Fibroblast of gingiva (primary cell): ENCODE measurements at places on chromosomes 1 and 21.

GRCh38 chr1:187714470-187714869 lies 885.7 kb downstream of the PLA2G4A start:
- no peak for DNase-seq

DNA sequence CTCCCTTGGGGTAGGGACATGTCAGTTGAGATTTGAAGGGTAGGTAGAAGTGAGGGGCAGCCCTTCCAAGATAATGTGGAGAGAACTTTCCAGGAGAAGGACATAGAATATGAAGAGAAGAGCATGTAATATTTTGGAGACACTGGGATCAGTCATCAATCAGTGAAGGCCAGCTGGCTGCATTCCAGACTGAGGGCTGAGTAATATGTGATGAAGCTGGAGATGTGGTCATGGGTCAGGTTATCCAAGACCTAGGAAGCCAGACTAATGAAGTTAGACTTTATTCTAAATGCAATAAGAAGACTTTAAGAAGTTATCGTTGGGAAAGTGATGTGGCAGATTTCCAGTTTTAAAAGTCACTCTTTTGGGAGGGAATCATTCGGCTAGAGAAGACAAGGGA lies 262.0 kb downstream of the HMCN1 start:
- DNase-seq = peak; percentile 43

GRCh38 chr1:5221451-5221850 lies 567.0 kb downstream of the AJAP1 start:
- no peak for DNase-seq

GRCh38 chr1:221783437-221783836 lies 41.5 kb upstream of the DUSP10 start:
- no peak for DNase-seq

- no peak for DNase-seq
Measured at GRCh38 chr1:65256860-65257708, 52.3 kb upstream of the DNAJC6 start.

GRCh38 chr1:16236511-16237342 lies at the start of gene CPLANE2:
Gene CPLANE2 (minus strand): TSS chr1:16237183. CDS start chr1:16236742, 441 bp downstream.
- peak; percentile 89 for DNase-seq

GRCh38 chr1:177119311-177119710 lies 45.2 kb downstream of the ASTN1 start:
- DNase-seq = no peak

- DNase-seq = no peak
Measured at GRCh38 chr1:178122283-178122682, 28.4 kb downstream of the RASAL2 start.

- no peak for DNase-seq
Measured at GRCh38 chr1:241646201-241646600, 5.9 kb upstream of the WDR64 start.

- DNase-seq = no peak
Measured at GRCh38 chr1:46183926-46184557, 7.8 kb upstream of the P3R3URF start.

DNA sequence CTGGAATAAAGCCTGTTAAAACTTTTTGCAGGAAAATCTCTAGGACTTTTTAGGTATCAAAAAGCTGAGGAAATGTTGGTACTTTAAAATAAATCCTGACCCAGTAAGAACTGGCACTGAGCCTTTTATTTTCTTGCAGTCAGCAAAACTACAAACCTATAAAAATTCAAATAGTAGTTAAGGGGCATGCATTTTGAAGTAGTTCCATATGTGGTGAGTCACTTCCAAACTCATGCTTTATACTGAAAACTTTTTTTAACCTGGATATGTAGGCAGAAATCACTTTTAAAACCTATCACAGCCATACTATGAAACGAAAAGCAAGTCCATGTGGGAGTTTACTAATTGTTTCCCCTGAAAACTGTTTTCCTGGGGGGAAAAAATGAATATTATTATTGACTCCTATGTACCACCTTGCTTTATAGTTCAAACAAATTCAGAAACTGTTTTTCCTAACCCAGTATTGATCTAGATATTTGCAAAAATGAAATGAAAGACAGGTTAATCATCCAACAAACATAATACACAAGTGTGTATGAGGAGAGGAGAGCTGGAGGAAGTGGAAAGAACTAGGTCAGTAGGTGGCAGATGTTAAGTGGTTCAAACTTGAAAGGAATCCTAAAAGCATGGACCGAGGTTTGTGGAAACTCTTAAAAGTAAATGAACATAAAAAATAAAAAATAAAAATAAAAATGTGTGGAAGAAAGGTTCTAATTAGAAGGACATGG lies 30.5 kb downstream of the NRIP1 start:
- peak; percentile 43 for DNase-seq

- DNase-seq = no peak
Measured at GRCh38 chr1:78234496-78234895, 188.7 kb downstream of the GIPC2 start.

- peak; percentile 75 for DNase-seq
Measured at GRCh38 chr21:36976882-36977651, 10.6 kb upstream of the HLCS start.

- DNase-seq = no peak
Measured at GRCh38 chr1:224042557-224043118, 71.3 kb upstream of the FBXO28 start.

GRCh38 chr1:104746994-104747393 lies 997.3 kb downstream of the AMY1C start:
- DNase-seq = no peak

DNA sequence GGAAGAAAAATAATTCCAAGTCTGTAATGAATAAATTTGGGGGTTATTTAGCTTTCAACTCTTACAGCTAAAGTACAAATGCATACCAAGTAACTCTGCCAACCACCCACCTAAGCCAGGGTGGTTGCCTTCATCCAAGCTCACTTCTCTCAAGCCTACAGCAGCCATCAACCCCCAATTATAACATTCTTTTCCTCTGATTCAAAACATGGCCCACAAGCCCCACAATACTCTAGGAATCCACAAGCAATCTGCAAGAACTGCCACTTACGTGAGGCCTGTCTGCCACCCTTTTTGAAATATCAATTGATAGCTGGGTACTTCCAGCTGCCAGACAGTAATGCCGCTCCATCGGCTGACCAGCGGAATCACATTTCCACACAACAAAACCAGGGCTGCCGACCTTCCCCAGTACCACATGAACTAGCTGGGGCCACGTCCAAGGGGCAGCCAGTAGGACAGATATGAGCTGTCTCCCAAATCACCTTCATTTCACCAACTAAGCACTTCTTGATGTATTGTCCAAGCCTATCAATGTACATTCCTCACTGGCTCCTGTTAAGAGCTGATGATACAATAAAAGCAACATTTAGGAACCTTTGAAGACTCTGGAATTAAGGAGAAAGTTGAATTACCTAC lies 3.2 kb downstream of the LBR start:
- DNase-seq = no peak

- DNase-seq = no peak
Measured at GRCh38 chr21:27813750-27814149, 846.9 kb upstream of the ADAMTS5 start.

GRCh38 chr1:154493276-154493675 lies 8.7 kb upstream of the TDRD10 start:
- no peak for DNase-seq

DNA sequence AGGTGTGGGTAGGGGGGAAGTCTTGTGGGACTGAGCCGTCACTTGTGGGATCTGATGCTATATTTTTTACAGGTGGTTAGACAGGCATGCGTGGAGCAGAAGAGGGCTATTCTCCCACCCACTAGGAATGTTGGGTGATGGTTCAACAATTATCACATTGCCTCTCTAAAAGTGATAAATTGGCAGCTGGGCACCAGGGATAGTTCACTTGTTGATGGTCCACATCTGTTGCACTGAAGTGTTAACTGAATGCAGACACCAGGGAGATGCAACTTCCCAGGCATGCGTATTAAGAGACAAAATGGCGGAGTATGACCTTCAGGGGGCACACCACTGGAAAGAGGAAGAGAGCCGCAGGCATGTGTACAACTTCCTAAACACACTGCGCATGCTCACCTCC lies 193.3 kb upstream of the TNR start:
- DNase-seq = no peak

DNA sequence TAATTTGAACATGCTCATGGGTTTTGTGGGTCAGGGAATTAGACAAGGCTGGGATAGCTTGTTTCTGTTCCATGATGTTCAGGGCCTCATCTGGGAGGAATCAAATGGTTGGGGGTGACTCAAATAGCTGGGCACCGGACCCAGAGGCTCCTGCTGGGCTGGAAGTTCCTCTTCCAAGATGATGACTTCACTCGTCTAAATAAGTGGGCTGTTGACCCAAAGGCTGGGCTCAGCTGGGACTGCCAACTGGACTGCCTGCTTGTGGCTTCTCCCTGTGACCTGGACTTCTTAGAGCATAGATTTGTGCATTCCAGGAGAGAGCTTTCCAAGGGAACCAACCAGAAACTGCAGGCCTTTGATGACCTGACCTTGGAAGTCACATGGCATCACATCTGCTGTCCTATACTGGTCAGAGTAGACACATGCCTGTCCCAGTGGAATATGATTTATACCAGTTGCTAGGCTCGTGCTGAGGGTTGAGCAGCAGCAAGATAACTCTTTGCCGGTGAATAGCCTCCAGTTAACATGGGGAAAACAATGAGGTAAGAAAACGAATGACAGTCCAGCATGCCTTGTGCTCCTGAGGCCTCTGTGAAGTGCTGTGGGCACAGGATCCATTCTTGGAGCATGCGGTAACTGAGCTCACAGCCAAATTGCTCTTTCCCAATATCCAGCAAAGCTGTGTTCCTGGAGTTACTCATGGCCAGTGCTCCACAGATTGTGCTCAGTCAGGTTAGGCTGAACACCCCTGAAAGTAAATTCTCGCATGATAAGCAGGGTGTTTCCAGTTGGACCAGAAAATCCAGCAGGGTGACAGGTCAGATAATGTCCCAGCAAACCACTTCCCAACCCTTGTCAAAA lies 272.9 kb upstream of the TMEM51 start:
- peak; percentile 84 for DNase-seq

DNA sequence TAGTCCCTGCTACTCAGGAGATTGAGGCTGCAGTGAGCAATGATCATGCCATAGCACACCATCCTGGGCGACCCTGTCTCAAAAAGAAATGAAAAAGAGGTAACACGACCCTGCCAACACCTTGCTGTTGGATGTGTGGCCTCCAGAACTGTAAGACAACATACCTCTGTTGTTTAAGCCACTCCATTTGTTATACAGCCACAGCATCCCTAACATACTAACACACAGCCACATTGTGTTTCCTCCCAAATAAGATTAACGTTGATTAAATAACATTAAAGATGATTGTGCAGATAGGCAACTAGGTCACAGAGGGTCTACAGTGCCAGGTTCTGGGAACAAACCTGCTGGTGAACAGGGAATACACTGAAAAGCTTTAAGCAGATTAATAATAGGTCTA lies 170.4 kb downstream of the RERE start:
- DNase-seq = no peak

DNA sequence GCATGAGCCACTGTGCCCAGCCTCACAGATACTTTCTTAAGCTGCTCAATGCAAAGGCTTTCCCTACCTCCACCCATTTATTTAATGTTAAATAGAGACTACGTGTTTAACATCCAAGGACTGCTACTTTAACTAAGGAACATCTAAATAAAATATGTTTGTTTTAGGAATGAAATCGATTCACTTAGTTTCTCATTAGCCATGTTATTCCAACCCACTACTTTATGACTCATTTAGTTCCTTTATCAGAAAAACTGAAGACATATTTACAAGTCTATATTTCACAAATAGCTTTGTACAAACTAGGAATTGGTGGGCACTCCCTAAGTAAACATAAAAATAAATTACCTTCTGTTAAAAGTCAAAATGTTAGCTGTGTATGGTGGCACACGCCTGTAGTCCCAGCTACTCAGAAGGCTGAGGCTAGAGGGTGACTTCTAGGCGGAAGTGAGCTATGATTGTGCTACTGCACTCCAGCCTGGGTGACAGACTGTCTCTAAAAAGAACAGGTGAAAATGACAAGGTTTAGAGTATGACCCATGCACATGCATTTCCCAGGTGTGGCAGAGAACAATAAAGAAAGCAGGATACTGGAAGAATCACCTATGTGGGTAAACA lies 39.9 kb upstream of the AK4 start:
- DNase-seq = no peak

DNA sequence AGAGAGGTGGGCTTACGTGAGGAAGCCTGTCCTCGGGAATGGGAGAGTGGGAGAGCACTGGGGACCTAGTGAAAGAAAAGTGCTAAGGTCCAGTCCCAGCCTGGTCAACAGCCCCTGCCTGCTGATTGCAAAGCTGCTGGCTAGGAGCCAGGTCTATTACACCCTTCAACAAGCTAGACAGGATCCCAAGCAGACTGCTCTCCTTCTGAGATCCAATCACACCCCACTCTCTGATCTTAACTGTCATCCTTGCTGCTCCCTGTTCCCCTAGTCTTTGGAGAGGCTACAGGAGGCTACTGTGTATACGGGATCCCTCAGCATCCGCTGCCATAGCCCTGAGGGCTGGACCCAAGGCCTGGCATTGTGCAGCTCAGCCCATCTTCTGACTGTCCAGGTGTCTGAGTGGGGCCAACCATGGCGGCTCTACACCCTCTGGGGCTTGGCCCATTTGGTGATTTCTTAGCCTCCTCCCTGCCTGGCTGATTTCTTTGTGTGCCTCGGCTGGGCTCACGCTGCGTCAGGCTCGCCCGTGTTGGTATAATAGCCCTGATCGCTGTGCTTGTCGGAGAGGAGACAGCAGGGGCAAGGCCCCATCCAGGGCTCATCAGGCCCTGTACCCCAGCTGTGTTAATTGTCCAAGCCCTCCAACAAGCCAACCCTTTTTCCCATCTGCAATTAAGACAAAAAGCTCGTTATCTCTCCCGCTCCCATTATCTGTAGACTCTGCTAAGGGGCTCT lies 43.9 kb downstream of the NAV1 start:
- DNase-seq = peak; percentile 41

GRCh38 chr1:75133750-75134646 lies at the start of gene LHX8:
Gene LHX8 (plus strand): TSS chr1:75134388. CDS start chr1:75136615, 2,227 bp downstream.
- peak; percentile 94 for DNase-seq

DNA sequence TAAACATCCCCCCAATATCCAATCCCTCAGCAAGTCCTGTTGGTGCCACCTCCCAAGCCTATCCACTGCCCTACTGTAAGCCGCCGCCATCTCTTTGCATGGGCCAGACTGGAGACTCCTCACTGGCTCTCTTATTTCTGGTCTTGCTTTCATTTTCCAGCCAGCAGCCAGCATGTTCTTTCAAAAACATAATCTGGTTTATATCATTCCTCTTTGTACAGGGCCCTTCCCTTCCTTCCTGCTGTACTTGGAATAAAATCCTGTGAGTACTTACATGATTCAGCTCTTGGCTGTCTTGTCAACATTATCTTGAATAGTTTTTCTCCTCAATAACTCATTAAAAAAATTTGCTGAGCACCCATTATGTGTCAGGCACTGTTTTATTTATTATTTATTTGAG lies 28.2 kb downstream of the TLR5 start:
- no peak for DNase-seq

DNA sequence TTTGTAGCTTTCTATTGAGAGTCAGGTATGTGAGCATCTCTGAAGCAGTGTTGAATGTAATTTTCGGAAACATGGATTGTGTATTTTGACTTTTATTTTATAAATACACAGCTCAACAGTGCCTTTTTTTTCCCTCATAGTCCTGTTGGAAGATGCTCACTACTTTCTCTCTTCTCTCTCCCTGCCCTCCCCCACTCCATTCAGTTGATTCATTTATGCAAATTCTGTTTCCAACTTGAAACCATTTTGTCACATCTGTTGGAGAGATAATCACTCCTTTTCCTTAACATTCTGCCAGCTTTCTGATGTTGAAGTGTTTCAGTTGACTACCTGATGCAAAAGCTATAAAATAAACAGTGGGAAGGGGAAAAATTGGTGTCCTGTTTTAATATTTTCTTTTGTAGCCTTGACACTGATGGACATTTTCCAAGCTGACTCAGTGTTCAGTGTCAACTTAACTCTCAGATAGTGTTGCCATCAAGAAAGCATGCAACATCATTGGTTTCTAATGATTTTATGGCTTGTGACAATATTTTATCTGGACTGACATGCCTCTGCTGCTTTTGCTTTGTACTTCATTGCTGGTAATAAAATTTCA lies 194.5 kb downstream of the HS2ST1 start:
- no peak for DNase-seq
